ENCODE measurements at places on chromosomes 7 and 10.

- no peak for DNase-seq
Observed at GRCh38 chr10:75424571-75424970, 6.9 kb upstream of the LRMDA start.

GRCh38 chr10:69088801-69089501 is 1.0 kb downstream of the SRGN start:
- DNase-seq, result no peak

- DNase-seq, result no peak
Observed at GRCh38 chr7:34044306-34044643, 138.9 kb downstream of the BMPER start.

GRCh38 chr7:20304366-20304765 is 26.3 kb upstream of the ITGB8 start:
- no peak for DNase-seq

GRCh38 chr10:27568196-27569175 is 64.4 kb downstream of the RAB18 start:
- no peak for DNase-seq

GRCh38 chr7:150954986-150955518 is 23.1 kb downstream of the KCNH2 start:
- no peak for DNase-seq

- no peak for DNase-seq
Observed at GRCh38 chr7:101816595-101817470, 593 bp upstream of the CUX1 start.

DNA sequence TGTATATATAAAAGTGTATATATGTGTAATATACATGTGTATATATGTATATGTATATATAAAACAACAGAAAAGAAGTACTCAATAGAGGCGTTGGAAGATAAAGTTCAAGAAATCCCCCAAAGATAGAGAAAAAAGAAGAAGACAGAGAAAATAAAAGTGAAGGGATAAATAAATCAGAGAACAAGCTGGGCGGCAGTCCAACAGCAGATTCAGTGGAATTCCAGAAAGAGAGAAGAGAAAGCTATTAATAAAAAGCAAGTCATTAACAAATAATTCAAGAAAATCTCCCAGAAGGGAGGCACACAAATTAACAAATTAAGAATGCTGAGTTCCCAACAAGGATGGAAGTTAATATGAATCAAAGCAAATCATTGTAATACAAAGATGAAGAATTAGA is 59.3 kb upstream of the RNF148 start:
- DNase-seq, result no peak

DNA sequence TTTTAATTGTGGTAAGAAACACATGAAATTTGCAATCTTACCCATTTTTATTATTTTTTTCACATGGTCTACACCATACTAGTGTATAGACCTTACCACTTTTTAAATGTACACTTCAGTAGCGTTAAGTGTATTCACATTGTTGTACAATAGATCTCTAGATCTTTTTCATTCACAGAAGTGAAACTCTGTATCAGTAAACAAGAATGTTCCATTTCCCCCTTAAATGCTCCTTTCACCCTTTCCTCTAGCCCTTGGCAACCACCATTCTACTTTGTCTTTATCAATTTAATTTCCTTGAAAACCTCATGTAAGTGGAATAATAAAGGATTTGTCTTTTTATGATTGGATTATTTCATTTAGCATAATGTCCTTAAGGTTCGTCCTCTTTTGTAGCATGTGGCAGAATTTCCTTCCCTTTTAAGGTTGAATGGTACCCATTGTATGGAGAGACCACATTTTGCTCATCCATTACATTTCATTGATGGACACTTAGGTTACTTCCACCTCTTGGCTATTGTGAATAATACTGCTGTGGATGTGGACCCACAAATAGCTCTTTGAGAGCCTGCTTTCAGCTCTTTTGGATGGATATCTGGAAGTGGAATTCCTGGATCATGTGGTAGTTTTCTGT is 45.7 kb downstream of the SNX10 start:
- DNase-seq, result no peak

GRCh38 chr10:58341422-58341821 is 6.6 kb downstream of the UBE2D1 start:
- DNase-seq, result no peak

DNA sequence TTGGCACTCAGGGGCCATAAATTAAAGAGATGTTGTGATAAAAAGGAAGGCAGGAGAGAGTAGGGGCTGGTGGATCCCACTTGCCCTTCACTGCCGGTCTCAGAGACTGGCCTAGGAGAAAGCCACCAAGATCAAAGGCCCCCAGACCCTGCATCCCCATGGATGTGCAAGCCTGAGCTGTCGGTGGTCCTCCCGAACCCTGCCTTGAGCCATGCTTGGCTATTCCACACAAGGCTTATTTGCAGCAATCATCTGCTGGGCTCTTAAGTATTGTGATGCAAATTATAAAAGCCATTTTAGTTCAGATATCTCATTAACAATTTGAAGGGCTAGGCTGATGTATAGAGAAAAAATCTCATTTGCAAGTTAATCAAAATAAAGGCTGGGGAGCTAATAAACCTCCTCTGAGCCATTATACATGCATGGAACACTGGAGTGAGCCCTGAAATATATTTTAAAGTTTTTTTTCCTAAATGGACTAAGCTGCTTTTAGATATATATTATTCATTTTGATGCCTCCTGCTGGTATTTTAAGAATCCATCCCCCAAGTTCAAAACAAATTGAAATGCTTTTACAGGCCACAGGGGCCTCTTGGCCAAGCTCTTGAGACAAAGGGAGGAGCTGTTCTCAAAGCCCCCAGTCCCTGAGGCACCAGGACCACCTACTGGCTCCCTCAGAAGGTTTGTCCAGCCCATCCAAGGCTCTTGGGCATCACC is 28.1 kb downstream of the OAT start:
- DNase-seq, result no peak

DNA sequence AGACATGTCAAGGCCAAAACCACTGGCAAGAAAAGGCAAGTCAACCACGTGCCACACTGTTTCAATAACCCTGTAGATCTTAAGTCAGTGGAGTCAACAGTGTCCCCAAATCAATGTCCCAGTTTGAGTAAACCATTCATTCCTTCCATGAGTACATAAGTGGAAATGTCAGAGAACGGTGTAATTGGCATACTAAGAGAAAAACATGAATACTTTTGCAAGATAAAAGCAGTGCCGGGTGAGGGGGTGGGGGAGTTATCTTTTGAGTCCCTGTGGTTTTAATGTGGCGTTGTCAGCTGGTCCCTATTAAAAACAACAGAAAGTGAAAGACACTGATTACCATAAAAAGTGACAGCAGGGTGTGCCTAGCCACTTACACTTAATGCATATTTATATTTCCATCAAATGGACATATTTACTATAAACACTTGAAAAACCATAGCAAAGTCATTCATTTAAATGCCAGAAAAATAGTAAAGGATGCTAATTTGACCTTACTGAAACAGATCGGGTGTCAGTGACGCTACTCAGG is 37.8 kb downstream of the RSU1 start:
- no peak for DNase-seq

DNA sequence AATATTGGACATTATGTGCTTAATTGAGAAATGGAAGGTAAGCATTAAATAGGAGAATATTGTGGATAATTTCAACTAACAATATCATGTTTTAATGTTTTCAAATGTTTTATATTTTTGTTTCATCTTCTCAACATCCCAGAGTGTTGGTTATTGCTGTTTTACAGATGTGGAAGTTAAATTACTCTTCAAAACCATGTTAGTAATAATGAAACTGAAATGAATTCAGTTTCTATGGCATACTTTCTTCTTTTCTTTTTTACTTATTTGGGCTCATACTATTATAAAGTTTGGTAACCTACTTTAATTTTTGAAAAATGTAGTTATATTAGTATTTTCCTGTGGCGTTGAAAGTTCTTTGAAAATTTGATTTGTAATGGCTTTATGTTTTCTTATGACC is 4.2 kb downstream of the GLRX3 start:
- DNase-seq, result no peak

DNA sequence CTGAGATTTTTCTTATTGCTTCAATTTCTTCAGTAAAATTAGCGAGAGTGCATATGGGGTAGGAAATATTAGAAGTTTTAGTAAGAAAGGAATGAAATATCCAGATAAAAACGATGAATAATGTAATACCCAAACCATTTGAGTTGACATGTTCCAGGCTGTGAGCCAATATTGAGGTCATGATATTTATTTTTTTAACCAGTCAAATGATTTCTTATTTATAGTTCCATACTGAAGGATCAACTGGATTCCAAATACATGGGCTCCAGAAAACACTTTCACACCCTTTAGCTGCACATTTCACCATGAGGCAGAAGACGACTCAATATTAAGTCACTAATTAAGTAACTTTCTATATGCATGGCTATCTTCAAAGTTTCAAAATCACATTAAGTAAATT is 312.5 kb downstream of the PPP1R3A start:
- DNase-seq, result no peak

DNA sequence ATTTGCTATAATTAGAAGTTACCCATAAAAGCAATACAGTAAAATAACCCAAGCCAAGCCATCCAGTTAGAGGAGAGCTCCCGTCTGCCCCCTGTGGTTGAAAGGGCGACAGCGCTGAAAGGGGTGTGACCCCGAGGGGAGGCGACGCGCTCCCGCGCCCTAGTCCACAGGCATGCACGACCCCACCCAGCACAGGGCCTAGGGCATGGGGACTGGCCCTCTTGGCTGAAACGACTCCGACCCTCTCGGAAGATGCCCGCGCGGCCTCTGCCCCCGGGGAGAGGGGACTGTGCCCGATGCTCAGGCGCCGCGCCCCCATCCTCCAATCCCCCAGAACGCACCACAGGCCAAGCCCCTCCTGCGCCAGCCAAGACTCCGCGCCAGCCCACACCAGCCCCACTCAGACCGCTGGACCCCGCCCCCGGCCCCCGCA is 64.0 kb downstream of the CSGALNACT2 start:
- peak; percentile 45 for DNase-seq

DNA sequence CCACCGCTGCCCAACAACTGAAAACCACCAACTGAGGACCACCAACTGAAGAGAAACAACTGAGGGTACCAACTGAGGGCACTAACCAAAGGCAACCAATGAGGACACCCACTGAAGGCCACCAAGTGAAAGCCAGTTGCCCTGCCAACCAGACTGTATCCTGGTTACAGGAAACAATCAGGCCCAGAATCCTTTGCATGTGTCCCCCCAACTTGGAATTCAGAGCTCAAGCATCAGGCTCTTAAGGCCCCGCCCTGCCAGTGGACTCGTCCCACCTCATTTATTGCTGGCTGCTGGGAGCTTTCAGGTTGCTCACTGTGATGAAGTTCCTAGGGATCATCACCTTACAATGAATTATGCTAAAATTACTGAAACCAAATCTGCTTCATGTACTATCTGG is 76.6 kb upstream of the ABI1 start:
- no peak for DNase-seq

All from CD4-positive, alpha-beta T cell treated with Interferon gamma for 1 hour (primary cell).